ENCODE measurements at places on chromosomes 5 and 9.

DNA sequence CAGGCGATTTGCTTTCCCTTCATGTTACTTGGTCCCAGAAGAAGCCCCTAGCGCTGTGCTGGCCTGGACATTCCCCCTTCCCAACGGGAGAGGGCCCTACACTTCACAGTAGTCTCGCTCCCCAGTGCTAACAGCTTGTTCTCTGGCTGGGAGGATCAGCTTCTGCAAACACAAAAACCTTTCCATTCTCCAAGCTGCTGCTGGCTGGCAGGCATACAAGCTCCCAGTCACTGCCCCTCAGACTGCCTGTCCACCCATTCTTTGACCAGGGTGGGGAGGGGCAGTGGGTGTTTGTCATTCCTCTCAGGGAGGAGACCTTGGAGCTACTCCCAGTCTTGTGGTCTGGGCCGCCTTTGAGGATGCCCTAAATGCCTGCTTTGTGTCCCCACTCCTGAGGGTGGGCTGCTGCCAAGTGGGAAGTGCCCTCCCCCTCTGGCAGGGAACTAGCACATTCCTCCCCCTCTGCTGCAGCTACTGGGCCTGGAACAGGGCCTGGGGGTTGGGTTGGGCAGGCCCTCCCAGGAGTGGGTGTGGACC lies 20.8 kb downstream of the ENHO start:
- no peak for DNase-seq

- no peak for DNase-seq
Observed at GRCh38 chr9:34139477-34140146, 13.1 kb upstream of the DCAF12 start.

DNA sequence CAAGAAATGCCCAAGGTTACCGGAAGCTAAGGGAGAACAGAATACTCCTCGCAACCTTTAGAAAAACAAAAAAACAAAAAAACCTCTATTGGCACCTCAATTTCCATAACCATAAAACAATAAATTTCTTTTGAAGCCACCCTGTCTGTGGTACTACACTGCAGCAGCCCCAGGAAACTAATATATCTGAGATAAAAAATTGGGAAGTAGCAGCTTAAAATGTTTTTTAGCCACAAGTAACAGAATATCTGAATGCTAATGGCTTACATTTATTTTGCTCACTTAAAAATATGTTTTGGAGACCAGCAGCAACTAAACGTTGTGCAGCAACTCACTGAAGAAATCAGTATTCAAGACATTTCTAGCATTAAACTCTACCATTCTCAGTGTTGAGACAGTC lies 969.6 kb downstream of the DNAH5 start:
- DNase-seq, result no peak

DNA sequence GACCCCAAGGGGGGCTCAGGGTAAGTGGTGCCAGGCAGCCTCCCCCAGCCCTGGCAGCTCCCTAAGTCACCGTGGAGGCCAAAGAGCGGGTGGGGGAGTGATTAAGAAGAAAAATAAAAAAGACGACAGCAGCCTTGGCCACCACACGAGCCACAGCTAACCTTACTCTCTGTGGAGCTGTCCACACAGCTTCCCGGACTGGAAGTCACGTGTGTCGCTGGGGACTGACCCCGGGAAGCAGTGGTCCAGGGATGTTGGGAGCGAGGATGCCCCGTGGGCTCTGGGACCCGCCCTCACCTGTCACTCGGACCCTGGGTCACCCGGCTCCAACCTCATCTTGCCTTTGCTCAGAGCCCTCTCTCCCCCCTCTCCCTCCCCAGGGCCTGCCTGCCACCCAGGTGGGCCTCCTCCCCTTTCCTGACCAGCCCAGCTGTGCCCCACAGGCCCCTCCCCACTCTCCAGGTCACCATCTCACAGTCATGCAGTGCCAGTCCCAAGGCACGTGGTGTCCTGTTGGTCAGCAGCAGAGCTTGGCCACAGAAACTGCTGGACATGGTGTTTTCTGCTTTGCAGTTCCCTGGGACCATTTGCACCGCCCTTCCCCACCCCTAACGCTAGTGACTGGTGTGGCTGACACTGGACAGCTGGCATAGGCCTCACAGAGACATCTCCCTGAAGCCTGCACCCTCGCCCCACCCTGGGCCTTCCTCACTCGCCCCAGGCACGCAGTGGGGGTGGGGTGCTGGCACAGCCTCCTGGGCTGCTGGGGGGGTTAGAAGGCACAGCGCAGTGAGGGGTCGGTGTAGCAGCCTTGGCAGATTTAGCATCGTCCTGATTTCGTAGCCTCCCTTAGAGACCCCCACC lies 9.8 kb upstream of the EXOC3 start:
- no peak for DNase-seq

Data from activated naive CD4-positive, alpha-beta T cell (primary cell).